Stimulated activated CD4-positive, alpha-beta T cell treated with anti-CD3 and anti-CD28 coated beads, TNF-alpha, amount 100 ng/mL, for 1 hour (primary cell): ENCODE measurements at places on chromosomes 7 and 10.

DNA sequence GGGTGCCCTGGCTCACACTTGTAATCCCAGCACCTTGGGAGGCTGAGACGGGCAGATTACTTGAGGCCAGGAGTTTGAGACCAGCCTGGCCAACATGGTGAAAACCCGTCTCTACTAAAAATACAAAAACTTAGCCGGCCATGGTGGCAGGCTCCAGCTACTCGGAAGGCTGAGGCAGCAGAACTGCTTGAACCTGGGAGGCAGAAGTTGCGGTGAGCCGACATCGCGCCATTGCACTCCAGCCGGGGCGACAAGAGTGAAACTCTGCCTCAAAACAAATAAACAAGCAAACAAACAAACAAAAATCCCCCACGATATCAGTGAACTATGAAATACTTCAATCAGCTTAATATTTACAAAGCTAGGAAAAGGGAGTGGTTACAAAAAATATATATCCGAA, 382.3 kb upstream of the KCND2 start:
- no peak for DNase-seq

DNA sequence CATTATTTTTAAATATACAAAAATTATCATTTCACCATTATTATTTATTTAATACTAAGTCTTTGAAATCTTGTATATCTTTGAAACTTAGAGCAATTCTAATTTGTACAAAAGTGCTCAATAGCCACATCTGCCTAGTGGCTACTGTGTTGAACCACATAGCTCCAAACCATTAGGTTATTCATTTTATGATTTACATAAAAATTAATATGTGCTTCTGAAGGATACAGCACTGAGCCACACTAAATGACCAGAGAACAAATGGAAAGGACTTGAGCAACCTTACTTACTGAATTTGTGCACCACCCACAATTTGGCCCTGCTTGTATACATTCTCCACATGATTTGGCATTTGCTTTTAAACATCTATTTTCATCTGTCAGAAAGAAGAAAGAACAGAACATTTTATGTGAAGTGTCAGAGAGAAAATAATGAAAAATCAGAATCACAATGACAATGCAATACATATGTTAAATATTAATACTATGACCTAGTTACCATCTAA, 25.8 kb downstream of the ITGB1 start:
- no peak for DNase-seq

DNA sequence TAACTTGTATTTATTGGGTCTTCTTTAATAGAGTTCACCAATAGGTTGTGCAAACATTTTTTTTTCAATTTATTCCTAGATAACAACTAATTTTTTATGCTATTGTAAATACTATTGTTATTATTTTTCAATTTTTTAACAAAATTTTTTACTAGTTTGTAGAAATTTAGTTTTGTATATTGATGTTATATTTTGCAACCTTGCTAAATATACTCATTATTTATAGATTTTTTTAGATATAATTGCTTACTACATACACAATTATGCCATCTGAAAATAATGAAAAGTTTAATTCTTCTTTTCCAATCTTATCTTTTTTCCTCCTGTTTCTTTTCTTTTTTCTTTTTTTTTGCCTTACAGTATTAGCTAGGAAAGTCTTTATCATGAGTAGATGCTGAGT, 216.9 kb downstream of the SLC25A13 start:
- DNase-seq: no peak

DNA sequence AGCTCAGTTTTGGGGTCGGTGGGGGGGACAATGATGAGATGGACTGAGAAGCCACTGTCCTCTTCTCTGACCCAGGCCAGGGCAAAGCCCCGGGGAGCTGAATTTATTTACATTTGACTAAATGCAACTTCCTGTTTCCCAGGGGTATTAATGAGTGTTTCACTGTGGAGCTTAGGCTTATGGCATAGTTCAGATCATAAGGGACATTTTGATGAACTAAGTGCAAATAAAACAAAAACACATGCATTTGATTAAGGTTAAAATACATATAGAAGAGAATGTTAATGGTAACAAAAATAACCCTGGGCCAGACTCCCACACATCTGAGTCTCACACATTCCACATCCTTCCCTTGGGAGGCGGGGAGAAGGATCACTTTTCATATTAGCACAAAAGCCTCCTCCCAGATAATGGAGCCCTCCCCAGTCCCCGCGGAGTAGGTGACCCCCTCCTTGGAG, 320.6 kb downstream of the FRMD4A start:
- no peak for DNase-seq

DNA sequence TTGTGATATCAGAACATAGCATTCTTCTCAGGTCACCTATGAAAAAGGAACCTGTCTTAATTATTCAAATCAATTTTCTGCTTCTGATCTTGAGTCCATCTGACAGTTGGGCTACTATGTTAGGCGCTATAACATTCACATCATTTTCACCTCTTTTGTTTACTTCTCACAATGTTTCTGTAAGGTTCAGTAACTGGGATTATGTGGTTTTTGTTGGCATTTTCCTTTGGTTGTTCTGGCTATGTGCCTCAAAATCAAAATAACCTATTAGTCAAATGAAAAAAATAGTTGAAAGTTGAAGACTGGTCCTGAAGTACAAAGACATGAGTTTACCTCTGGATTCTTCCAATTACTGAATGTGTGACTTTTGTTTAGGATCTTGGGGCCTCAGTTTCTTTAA, 221.3 kb upstream of the SMIM30 start:
- DNase-seq: no peak

- DNase-seq: no peak
Observed at GRCh38 chr7:7662527-7662926, 22.0 kb downstream of the UMAD1 start.

DNA sequence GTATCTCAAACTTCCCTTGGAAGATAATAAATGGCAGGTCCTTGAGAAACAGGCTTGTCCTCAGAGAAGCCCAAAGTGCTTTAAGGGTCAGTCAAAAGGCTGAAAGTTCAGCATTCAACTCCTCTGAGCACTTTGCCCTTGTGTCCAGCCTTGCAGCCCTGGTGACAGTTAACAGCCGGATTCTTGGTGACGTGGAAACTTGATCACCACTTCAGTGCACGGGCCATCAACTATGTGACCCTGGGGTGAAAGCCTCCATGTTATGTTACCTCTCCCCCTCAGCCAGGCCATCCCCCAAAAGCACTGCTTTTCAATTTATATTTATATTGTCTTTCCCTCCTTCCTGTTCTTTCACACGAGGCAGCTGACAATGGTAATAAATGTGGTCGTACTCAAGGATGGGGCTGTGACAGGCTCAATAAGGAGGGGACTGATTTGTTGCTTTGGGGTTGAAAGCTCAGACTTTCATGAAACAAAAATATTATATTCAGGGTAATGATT, 164.0 kb upstream of the NRP1 start:
- DNase-seq: no peak

GRCh38 chr7:120502132-120502531, 229.2 kb downstream of the KCND2 start:
- no peak for DNase-seq

- no peak for DNase-seq
Observed at GRCh38 chr10:8951440-8952089, 897.1 kb downstream of the GATA3 start.

GRCh38 chr10:117078168-117078837, 59.8 kb downstream of the VAX1 start:
- no peak for DNase-seq

GRCh38 chr7:30920584-30921539, 9.2 kb downstream of the AQP1 start:
- no peak for DNase-seq

- no peak for DNase-seq
Observed at GRCh38 chr10:79047584-79047874, 21.2 kb upstream of the ZMIZ1 start.

DNA sequence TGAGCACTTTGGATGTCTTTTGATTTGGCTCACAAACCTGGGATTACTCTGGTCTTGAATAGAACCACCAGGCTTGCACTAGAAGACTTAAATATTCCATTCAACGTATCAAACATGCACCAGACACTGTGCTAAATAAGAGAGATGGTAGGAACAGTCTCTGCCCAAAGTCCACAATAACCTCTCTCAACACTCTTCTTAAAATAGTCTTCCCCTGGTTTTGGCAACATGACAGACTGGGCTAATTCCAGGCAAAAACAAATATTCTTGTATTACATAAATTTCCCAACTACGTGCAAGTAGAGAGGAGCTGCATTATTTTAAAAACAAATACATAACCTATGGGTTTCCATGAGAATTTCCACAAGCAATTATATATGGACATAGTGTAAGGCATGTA, 64.8 kb upstream of the PAPSS2 start:
- DNase-seq: no peak

DNA sequence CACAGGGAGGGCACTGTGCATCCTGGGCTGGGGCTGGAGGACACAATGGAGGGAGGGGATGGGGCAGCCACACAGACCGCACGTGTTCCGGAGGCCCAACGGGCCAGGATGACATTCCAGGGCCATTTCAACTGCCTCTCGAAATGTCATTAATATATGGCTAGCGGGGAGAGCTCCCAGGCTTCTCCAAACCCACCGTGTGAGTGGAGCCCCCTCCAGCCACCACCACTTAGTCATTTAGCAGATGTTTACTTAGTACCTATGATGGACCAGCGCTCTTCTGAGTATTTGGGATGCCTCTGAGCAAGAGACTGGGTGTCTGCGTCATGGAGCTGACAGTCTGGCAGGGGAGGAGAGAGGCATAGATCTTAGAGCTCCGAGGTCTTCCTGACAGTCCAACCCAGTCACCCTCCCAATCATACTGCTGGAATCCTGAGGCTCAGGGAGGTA, 107.3 kb downstream of the ZMIZ1 start:
- no peak for DNase-seq

DNA sequence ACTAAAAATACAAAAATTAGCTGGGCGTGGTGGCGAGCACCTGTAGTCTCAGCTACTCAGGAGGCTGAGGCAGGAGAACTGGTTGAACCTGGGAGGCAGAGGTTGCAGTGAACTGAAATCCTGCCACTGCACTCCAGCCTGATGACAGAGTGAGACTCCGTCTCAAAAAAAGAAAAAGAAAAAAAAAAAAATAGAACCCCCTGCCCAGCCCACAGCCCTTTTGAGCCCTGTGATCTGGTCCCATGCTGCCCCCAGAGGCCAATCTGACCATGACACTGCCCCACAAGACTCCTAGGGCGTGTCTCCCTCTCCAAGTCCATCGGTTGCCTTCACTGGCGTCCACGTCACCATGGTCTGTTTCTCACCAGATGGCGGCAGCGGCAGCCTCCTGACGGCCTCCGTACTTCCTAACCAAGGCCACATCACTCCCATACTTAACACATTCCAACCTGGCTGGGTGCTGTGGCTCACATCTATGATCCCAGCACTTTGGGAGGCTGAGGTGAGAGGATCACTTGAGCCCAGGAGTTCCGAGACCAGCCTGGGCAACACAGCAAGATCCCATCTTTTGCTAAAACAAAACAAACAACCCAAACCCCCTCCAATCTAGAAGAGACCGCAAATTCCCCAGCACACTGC, 18.0 kb downstream of the STX1A start:
- DNase-seq: no peak

DNA sequence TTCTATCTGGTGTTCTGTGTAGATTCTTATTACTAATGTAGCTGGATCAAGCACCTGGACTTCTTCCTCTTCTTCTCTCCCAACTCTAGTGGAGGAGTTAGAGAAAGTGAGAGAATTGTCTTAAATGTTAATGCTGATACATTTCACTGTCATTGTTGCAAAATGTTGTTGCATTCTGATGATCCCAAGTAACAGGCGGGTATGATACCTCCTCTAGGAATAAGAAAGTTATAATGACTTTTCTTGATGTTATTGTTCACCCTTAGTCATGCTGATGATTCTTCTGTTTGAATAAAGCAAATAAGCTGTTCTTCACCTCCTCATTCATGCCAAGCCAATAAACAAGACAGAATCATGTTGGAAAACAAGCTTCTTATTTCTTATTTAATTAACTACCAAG, 9.1 kb downstream of the CHRM2 start:
- DNase-seq: no peak

DNA sequence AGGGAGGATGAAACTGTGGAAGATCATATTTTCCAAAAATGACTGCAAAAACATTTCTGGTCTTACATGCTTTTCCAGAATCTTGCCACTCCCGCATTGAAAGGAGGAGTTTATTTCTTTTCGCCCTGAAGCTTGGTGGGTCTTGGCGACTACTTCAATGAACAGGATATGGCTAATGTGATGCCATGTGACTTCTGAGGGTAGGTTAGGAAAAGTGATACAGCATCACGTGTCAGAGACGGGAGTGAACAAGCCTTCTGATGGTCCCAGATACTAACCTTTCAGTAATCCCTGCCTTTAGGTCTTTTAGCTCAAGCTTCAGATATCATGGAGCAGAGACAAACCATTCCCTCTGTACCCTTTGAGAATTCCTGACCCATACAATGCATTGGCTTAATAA, 192.2 kb upstream of the HPS1 start:
- no peak for DNase-seq

- no peak for DNase-seq
Observed at GRCh38 chr10:69913606-69914382, 112.1 kb downstream of the COL13A1 start.

- DNase-seq: no peak
Observed at GRCh38 chr7:151687523-151688235, 168.0 kb upstream of the RHEB start.

DNA sequence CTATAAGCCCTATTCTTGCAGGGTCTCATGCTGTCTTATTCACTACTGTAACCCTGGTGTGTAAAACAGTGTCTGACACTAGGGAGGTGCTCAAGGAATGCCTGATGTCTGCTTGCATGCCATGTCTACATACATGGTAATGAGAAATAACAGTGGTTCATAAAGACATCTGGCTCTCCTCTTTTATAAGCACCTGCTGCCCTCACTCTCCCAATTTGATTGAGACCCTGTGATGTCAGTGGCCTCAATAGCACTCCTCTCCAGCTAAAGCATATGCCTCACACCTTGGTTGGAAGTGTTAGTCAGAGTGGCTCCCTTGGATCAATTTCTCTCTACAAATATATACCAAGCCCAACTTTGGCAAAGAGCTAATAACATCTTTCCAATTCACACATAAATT, 30.6 kb downstream of the ANK3 start:
- DNase-seq: no peak

GRCh38 chr10:87734987-87735827, 75.5 kb downstream of the PAPSS2 start:
- no peak for DNase-seq

- no peak for DNase-seq
Observed at GRCh38 chr10:86654411-86655172, at the start of gene OPN4. OPN4 (plus strand) TSS chr10:86654547; CDS start chr10:86654784, 237 bp downstream.

DNA sequence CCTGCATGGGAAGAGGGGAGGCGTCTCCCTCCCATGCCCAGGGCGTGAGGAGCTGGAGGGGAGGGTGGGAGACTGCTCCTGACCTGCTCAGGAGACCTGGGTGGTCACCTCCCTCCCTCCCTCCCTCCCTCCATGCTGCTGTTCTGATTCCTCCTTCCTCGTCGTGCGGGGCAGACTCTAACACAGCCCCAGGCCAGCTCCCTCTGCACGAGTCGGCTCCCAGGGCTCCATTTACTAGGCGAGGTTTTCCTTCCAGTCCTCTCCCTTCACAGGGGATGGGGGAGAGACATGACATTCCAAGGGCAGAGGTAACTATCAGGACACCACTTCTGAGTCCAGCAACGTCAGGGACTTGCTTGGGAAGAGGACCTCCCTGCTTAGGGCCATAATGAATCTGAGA, 23.6 kb downstream of the VIPR2 start:
- no peak for DNase-seq
